NT2/D1 (cell line): ENCODE measurements at places on chromosomes 3 and 15.

DNA sequence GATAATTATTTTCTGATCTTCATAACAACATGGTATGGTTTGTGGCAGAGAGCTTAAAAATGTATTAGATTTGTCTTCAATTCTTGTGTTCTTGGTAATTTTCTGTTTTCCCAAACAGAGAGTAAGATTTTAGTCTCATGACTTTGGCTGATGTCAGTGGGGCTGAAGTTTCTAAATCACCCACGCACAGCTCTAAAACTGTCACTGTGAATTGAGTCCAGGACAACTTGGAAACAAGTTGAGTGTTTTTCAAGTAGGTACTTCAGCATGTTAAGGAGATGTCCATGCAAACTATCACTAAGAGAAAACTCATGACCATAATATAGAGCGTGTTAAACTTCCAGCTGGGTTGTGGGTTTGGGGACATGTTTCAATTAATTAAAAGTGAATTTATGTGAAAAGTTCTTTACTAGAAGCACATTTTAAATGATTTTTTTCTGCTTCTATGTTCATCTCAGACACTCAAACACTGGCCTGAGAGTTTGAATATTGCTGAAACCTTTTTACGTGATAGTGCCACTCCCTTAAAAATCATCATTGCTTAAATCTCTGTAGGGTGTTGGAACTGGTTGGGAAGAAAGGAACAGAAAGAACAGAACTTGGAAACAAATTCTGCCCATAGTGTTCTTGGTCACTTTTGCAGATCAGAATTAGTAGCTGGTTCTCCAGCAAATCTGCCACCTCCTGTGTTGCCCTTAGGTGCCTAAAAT lies 89.8 kb downstream of the KLHL25 start:
- DNase-seq = no peak

DNA sequence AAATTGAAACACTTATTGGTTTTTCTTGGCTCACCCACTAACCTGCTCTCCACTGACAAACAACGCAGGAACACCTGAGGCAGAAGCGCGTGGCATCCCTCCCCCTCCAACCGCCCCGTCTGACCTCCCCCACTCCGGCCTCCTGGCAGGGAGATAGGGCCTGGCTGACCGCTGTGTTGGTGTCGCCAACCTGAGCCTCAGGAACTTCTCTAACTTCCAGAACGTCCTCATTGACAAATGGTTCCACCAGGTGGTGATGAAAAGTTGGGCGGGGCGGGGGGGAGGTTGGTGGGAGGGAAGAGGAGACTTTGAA lies 22.8 kb downstream of the IL17RD start:
- DNase-seq = no peak

GRCh38 chr3:72563690-72564370 lies 284.4 kb downstream of the SHQ1 start:
- no peak for DNase-seq

- DNase-seq = no peak
Measured at GRCh38 chr3:121870717-121871116, 23.5 kb upstream of the SLC15A2 start.

DNA sequence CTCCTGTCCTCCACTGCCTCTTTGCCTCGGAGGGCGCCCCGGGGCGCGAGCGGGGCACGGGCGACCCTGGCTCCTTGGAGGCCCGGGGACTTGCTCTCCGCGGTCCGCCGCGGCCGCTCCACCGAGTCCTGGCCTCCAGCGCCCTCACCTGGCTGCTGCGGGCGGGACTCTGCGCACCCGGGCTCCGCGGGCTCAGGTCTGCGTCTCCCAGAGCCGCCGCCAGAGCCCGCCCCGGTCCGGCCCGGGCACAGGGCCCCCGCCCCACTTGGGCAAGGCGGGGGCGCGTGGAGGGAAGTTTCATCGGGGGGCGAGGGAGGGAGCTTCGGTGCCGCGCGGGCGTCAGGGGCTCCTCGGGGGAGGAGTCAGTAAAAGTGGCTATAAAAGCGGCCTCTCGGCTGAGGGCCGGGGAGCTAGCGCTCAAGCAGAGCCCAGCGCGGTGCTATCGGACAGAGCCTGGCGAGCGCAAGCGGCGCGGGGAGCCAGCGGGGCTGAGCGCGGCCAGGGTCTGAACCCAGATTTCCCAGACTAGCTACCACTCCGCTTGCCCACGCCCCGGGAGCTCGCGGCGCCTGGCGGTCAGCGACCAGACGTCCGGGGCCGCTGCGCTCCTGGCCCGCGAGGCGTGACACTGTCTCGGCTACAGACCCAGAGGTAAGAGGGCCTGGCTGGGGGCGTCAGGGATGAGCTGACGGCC lies at the start of gene CEMIP:
Gene CEMIP (plus strand): TSS at position 407 of the 694 bp plus-strand sequence. CDS start 94,510 bp downstream, outside the sequence.
- peak; percentile 65 for DNase-seq

DNA sequence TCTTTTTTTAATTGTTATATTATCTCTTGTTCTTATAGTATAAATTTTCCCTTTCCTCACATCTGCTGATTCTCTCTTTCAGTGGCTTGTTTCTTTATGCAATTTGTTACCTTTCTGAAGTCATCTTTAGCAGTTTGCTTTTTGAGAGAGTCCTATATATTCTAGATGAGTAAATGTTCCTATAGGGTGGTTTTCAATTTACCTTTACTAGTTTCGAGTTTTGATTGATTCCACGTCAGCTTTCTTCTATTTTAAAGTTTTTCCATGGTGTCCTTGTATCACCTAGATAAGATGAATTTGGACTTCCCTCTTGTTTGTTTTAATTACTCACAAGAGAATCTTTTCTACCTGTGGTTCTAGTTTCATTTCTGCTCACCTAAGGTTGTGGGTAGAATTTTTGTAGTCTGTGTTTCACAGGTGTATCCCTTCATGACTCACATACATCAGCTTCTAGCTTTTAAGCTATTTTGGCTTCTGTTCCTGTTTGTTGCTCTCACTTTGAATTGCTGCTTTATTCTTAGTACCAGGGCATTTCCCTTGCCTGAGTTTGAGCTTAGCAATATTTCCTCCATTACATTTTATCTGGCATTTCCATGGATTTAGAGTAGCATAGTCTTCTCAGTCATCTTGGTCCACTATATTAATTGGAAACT lies 6.4 kb downstream of the TEX9 start:
- no peak for DNase-seq

- no peak for DNase-seq
Measured at GRCh38 chr3:51676102-51676640, 5.1 kb downstream of the TEX264 start.

GRCh38 chr3:93843981-93844380 lies 129.7 kb downstream of the PROS1 start:
- peak; percentile 39 for DNase-seq

- DNase-seq = no peak
Measured at GRCh38 chr3:125150525-125151441, 61.8 kb downstream of the SLC12A8 start.

- DNase-seq = no peak
Measured at GRCh38 chr3:126201168-126201567, 20.8 kb upstream of the ALDH1L1 start.

DNA sequence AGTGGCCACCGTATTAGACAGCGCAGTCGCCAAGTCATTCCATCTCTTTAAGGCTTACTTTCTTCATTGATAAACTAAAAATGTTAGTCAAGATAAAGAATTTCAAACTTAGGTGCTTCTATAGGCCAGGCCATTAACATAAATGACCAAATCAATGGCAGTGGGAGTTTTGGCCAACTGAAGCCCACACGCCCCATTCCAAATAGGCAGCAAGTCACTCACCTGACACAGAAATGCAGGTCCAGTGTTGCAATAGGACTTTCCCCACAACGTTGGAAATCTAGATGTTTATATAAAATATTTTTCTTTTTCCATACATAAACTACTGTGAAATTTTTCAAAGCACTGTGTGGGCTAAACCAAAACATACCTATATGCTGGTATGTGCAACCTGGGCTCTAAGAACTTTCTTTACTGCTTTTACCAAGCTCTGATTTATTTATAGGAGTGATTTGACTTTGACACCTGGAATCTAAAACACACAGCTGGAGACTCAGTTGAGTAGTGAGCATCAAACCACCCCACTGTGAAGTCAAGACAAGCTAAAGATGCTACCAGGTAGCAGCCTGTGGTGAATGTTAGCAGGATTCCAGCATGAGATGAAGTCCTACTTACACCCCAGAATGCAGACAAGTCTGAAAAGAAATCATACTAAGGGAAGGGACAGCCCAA lies 15.1 kb downstream of the GOLIM4 start:
- no peak for DNase-seq

DNA sequence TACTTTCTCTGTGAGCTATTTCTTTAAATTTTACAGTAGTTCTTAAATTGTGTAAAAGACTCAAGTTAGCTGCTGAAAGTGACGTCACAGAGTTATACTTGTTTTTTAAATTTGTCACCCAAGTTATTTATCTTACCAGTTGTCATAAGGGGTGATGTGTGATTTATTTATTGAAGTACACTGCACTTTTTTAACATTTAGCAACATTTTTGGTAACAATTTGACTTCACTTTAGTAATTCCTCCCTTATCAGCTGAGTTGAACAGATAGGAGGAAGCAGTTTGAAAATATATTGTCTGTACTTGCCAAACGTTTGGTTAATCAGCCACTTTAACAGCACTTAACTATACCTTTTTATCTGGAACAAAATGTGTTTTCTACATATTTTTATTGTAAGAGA lies 3.8 kb downstream of the STT3B start:
- DNase-seq = no peak

DNA sequence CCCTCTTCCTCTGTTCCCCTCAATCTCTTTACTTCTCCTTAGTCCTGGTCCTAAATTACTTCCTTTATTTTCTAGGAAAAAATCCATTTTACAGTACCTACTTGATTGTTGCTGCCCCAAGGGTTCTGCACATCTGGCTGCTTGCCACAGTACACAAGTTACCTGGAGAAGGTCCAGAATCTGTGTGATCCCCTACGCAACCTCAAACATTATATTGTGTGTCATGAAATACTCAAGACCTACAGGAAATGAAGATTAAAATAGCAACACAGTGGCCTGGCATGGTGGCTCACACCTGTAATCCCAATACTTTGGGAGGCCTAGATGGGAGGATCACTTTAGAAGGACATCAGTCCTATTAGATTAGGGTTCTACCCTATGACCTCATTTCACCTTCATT lies 48.7 kb downstream of the PRKAR2A start:
- DNase-seq = no peak

GRCh38 chr3:60017631-60018030 lies 967.8 kb upstream of the CFAP20DC start:
- no peak for DNase-seq

DNA sequence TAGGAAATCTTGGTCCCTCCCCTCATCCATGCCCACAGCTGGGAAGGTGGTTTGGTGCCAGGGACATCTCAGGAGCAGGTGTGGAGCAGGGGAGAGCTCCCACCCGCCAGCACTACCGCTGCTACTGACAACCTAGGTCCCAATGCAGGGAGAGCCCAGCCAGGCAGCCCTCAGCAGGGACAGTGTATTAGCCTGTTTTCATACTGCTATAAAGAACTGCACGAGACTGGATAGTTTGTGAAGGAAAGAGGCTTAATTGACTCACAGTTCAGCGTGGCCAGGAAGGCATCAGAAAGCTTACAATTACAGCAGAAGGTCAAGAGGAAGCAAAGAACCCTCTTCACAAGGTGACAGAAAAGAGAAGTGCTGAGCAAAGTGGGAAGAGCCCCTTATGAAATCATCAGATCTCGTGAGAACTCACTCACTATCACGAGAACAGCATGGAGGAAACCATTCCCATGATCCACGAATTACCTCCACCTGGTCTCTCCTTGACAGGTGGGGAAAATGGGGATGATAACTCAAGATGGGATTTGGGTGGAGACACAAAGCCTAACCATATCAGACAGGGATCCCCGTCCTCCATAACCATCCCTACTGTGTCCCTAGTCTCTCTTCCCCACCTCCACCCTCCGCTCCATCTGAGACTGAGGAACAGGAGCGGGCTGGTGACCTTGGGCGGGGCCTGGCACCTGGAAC lies 218.6 kb downstream of the TBC1D2B start:
- no peak for DNase-seq

DNA sequence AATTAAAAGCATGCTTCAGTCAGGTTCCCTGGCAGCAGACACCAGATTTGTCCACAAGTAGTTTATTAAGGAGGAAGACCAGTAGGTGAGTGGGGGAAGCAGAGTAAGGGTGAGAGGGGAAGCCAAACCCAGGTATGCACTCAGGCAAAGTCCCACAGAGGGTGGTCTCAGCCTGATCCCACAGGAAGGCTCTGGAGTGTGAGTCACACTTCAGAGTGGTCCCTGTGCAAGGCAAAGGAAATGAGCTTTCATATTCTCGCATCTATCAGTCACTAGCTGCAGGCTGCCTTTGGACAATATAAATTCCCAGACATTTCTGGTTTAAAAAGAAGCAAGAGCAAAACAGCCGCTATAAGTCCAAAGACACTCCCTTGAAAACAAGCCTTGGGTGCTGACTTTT lies 78.5 kb downstream of the TRANK1 start:
- no peak for DNase-seq

GRCh38 chr3:147538034-147538433 lies 128.9 kb downstream of the ZIC1 start:
- DNase-seq = no peak

- DNase-seq = no peak
Measured at GRCh38 chr15:40985541-40986330, 32.5 kb downstream of the CHAC1 start.

DNA sequence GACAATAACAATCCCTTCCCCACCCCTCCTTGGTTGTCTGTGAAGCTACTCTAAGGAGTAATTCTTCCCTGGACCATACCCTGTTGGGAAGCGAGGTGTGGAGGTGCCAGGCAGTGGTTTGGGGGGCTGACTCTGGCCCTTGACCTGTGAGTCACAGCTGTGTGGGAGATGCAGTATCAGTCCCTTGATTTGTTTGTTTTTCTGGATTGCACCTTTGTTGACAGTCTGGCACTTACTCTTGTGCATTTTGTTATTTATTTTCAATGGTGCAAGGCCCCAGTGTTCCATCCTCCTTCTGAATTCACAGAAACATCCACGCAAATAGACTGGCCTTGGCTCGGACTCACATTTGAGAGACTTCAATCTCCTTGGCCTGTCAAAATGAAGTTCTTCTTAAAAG lies 29.7 kb downstream of the TMEM45A start:
- no peak for DNase-seq

DNA sequence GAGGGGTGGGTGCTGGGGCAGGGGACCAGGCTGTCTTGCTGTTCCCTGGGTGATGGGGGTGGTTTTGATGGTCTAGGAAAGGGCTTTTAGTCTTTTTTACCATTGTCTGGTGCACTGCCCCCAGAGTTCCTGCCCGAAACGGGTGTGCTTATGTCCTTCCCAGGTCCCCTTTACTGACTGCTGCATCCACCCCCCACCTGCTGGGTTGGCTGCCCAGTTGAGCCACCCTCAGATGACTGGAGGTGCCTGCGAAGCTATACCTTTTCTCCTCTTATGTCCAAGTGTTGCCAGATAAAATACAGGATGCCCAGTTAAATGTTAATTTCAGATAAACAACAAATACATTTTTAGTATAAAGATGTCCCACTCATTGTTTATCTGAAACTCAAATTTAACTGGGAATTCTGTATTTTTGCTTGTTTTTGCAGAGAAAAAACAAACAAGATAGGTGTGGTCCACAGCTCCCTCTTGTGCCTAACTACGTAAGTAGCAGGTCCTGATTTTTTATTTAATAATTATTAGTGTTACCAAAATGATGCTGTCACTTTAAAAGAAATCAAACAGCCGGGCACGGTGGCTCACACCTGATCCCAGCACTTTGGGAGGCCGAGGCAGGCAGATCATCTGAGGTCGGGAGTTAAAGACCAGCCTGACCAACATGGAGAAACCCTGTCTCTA lies 6.1 kb upstream of the RPP14 start:
- DNase-seq = no peak

GRCh38 chr3:119628816-119629445 lies 31.2 kb downstream of the PLA1A start:
- no peak for DNase-seq

GRCh38 chr3:24088782-24089181 lies 143.7 kb downstream of the NR1D2 start:
- DNase-seq = no peak

- DNase-seq = no peak
Measured at GRCh38 chr3:111326144-111326995, 215.6 kb upstream of the CD96 start.

- no peak for DNase-seq
Measured at GRCh38 chr3:64728428-64728827, 40.6 kb upstream of the ADAMTS9 start.
